ENCODE measurements at places on chromosomes 6 and 20.

DNA sequence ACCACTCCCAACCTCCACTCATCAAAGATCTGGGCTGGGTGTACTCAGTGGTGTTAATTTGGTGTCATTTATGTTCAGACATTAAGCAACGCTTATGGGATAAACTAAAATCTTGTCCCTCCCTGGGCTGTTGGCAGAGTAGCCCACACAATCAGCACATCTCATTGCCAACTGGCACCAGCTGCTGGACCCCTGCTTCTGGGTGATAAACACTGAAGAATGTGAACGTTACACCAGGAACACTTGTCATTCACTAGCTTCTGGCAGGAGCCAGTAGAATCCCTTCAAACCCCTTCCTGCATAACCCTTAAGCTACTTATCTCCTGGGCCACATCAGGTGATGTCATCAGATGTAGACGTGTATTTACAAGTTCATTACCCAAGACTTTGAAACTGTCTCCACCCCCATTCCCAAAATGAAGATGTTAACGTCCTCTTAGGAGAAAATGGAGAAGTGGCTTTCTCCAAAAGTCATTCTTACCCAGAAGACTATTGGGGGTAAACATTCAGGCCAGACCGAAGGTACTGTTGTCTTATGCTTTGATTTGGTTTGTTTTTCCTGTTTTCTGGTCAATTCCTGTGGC is 107.8 kb upstream of the CD93 start:
- no peak for DNase-seq

DNA sequence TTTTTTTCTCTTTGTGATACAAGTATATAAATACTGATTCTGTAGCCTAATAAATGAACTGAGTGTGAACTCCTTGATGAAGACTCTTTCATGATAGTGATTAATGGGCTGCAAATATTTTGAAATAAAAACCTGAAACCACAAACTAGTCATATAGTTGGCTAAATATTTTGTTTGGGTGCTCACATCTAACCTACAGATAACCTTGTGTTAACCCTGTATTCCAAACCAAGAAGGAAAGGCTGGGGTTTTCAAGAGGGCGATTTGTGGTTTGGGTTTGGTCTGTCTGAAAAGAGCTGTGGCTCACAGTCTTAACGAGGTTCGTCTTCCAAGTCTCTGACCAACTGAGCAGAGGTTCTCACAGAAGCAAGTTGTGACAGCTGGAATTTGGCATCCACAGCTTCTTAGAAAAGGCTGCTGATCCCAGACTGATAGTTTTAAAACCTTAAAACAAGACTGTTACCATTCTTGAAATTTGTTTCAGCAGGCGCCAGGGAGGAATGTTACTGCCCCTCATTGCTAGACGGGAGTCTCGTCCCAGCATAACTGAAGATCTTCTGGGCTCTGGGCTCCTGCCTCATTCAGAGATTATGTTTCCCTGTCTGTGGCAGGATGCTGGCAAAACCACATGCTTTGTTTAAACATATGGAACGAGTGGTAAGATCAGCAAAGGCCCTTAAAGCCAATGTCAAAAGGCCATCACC is 736.4 kb upstream of the MARCKS start:
- DNase-seq = no peak

DNA sequence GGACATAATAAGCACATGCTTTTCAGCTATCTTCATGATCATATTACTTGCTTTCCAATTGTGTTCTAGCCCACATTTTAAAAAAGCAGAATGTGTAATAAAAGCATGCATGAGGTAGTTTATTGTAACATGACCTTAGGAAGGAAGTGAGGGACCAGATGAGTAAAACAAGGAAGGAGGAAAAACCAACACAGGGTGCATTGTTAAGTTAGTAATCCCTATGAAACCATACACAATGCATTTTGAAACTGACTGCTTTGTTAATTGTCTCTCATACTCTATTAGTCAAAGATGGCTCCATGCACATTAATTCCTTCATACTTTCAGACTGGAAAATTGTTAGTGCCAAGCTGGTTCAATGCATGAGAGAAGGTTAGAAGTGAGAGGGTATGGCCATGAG is 37.7 kb upstream of the CENPW start:
- DNase-seq = no peak

- DNase-seq = no peak
Measured at GRCh38 chr6:84763003-84763885, 1.2 kb downstream of the TBX18 start.

DNA sequence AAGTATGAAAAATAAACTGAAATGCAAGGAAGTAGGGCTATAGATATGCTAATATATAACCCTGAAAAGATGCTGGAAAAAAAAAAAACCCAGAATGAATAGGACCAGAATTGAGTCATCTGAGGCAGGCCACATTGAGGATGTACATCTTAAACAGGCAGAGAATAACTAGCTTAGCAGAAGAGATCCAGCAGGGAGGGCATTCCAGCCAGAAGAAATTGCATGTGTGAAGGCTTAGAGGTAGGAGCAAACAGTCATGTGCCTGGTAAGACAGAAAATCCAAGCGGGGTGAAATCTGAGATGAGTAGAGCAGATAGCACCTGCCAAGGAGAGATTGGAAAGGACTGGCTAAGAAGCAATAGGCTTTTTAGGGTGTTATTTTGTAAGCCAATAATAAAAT is 2.6 kb downstream of the COL19A1 start:
- DNase-seq = no peak

Measured in cortex of kidney (tissue), 1 donor.